ENCODE measurements at places on chromosomes 3 and 15.

- no peak for DNase-seq
These were observed 8.8 kb downstream of the LRIG1 start for GRCh38 chr3:66492071-66492470.

DNA sequence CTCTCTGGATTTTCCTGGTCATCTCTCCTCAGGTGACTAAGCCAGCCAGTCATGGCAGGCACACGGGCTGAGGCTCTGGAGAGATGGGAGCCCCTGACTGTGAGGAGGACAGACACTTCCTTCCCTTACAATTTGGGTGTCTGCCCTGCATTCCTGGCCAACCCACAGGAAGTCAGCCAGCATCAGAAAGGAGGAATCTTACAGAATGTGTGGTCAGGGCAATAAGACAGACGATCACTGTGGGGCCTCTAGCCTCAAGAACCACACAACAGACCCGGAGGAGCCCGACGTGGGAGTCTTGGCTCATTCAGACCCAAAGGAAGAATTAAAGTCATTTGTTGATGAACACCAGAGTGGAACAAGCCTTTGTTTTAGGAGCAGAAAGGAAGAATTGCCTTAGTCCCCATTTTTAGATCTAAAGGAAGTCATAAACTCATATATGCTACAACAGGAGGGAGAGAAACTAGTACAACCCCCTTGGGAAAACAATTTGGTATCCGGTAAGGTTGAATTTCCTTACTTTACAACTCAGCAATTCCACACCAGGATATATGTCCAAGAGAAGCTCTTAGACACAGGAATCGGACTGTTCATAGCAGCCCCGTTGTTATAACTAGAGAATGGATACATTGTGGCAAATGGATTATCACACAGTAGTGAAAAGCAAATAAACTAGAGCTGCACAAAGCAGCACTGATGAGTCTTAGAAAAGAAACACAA lies 62.2 kb downstream of the ABTB1 start:
- DNase-seq = no peak

- no peak for DNase-seq
These were observed 15.8 kb upstream of the ABHD17C start for GRCh38 chr15:80679167-80679803.

DNA sequence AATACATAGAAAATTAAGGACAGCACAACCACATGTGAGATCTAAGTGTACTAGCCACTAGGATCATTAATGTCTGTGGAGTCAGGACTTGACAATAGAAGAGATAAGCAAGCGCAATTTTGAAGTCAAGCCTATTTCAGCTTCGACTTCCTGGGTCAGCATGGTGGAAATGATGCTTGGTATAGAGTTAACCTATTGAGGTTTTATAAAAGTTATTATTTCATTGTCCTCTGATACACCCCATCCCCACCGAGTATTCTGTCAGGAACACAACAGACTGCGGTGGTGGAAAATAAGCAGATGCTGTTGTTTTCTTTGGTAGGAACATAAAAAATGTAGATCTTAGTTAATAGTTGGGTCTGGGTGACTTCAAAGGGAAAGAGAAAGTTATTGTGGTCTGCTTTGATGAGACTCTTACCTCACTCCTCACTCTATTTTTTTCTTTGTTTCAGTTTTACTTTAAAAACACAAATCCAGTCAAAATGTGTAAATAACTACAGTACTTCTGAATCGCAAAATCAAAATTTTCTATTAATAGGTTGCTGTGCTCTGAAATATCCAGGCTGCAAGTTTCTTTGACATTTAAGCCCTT lies 82.1 kb downstream of the IL5RA start:
- DNase-seq = no peak

DNA sequence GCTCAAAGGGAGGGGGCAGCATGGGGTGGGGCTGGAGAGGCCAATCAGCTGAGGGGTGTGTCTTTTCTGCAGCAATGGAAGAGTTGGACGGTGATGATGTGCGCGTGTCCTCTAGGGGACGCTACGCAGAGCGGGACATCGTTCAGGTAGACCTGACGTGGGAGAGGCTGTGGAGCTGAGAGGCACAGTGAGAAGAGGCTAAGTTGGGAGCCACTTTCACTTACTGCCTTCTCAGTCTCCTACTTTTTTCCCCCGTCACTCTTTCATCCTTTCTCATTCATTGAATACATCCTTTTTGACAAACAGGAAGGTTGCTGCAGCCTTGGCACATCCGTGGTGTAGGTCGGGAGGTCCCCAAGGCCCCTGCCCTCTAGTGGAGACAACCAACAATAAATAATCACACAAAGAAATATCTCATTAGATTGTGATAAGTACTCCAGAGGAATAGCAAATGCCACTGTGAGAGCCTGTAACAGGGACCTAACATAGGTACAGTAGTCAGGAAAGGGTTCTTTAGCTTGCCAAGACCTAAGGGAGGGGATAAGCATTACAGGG lies 4.4 kb upstream of the BRPF1 start:
- no peak for DNase-seq

DNA sequence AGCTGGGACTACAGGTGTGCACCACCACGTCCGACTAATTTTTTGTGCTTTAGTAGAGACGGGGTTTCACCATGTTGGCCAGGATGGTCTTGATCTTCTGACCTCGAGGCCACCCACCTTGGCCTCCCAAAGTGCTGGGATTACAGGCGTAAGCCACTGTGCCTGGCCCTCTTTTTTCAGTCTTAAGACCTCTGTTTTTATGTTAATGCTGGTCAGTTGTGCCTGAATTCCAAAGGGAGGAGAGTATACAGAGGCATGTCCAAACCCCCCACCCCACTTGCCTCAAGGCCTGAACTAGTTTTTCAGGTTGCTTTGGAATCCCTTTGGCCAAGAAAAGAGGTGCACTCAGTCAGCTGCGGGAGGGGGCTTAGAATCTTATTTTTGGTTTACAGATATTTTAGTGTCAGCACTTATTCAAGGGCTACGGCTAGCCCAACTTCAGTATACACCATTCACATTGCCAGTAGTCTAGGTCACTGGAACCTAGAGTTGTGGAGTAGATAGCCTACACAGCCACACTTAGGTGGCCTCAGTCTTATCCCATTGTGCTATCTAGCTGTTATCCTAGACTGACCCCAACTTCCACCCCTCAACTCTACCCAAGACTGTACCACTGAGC lies 128.0 kb upstream of the TPM1 start:
- no peak for DNase-seq

- no peak for DNase-seq
These were observed 52.2 kb downstream of the ROPN1B start for GRCh38 chr3:126021224-126021623.

- no peak for DNase-seq
These were observed 61.3 kb downstream of the NSMCE3 start for GRCh38 chr15:29208352-29208751.

DNA sequence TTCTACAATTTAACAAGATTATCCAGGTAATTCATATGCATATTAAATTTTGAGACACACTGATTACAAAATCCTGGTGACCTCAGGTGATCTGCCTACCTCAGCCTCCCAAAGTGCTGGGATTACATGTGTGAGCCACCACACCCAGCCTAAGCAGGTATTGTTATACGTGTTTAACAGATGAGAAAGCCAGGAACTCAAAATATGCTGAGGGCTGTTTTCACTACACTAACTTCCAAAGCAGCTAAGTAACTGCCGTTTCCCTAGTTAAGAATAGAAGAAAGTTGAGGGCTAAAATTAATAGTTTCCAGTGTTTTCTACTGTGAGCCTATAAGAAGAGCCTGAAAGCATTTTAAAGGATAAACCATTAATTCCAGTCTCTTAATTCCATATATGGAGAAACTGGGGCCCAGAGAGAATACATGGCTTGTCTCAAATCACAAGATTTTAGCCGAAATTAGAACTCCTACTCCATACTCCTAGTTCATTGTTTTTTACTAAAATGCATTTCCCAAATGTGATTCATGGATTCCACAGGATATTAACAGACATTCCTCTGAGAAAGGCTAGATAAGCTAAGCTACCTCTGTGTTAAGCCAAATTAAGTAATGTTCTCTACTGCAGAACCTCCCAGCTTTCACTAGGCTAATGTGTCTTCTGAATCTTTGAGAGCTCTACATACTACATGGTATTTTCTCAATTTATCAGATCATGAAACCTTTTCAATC lies 17.0 kb upstream of the AVEN start:
- DNase-seq = no peak

DNA sequence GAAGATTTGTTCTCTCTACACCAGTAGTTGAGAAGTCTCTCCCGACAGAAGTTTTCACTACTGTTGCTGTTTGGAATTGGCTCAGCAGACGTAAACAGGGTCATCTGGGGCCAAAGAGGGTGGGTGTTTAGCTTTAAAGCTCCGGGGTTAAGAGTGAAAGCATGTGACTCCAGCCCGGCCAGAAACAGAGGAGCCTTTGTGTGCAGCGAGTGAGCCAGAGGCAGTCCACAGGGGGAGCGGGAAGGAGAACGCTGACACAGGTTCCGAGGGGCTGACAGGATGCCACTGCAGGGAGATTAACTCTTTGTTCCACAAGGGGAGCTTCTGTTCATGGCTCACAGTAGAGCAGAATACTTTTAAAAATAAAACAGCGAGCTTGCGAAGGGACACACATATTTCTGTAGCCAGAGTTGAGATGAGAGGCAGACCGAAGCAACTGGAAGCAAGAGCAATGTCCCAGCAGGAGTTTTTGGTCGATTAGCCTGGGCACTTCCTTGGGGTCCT lies 26.9 kb downstream of the BMF start:
- no peak for DNase-seq

DNA sequence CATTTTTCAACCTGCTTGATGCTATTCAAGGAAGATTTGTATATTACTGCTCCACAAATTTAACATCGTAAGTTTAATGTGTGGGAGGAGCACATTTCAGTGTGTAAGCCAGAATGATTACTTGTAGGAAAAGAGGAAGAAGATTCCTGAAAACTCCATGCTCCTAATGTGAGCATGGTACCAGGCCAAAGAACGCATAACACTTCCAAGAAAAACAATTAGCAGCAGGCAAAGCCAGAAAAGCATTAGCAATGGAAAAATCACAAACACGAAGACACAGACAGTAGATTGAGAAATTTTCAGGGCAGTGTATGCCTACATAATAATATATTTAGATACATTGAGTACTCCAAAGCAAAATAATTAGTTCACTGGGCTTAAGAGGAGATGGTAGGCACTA lies 96.6 kb upstream of the CBLB start:
- peak; percentile 42 for DNase-seq

DNA sequence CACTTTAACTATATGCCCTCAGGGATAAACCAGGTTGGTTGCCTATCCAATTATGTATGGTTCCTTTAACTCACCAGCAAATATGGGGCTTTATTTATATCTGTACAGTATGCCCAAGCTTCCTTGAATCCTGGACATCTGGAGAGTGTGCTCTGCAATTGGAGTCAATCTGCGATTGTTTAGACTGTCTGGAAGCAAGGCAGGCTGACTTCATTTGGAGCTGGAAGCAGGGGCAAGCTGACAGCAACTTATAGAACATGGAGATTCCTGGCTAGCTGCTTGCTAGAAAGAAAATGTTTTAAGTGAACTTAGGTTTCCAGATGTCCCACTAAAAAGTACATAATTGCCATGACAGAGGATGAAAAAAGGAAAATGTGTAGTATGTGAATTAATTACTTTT lies 63.7 kb upstream of the TPRG1 start:
- DNase-seq = peak; percentile 73

DNA sequence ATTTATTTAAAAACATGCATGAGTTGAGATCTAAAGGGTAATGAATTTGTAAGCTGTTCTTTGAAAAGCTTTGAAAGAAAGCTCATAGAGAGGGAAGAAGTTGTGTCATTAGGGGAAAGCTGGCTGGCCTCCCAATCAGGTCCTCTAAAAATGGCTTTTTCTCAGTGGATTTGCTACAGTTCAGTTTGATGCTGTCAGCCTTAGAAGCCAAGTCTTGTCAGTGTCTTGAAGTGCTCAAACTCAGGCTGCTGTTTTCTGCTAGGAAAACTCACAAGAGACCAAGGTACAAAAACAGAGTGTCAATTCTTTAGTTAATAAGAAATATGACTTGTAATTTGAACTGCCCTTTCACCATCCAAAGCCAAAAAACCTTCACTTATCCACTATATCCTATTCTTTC lies 243.8 kb downstream of the OTOL1 start:
- no peak for DNase-seq

DNA sequence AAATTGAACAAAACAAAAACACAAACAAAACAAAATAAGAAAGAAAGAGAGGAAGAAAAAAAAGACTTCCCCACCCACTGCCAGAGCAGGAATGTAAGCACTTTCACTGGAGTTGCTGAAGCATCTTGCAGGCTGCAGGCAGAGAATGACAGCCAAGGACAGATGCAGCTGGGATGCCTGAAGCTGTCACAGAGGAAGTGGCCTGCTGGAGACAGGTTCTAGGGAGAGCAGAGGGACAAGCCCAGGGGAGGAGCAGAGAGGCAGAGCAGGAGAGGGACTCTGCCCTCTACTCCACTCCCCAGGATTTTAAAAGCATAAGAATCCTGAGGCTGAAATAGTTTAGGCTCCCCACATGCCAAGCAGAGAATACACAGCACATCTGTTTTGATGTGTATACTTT lies 326.2 kb downstream of the TUSC7 start:
- DNase-seq = no peak

DNA sequence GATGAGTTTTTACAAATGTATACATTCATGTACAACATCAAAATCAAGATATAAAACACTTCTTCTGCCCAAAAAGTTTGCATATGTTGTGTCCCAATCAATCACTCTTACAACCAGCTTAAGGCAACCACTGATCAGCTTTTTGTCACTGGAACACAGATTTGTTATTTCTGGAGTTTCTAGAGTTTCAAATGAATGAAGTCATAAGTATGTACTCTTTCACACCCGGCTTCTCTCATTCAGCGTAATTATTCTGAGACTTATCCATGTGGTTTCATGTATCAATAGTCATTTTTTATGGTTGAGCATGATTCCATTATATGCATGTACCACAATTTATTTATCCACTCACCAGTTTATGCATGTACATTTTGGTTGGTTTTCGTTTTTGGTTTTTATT lies 53.0 kb upstream of the CORO2B start:
- DNase-seq = no peak

- DNase-seq = no peak
These were observed 49.5 kb downstream of the WHAMM start for GRCh38 chr15:82858932-82859331.

Data from NCI-H446 treated with DMSO at 0.1 percent for 48 hours (cell line).